ENCODE measurements at places on chromosomes 1 and 21. TPM values are rescaled to one million over a fixed set of nuclear protein-coding genes. Genes with fewer than 3 reads are reported as not detected.

Gene ERVH48-1
- total RNA-seq: not detected

Gene LCE1B
- total RNA-seq: not detected

Gene RGS2
- 21.1 TPM for total RNA-seq

Gene TARBP1
- total RNA-seq: 13.1 TPM

Gene TFB2M
- total RNA-seq: 19.0 TPM

Gene KRTAP7-1
- total RNA-seq: not detected

Gene GPR3
- 8.1 TPM for total RNA-seq

Measured in LHCN-M2 (cell line).